ENCODE measurements at places on chromosomes 3 and 15.

DNA sequence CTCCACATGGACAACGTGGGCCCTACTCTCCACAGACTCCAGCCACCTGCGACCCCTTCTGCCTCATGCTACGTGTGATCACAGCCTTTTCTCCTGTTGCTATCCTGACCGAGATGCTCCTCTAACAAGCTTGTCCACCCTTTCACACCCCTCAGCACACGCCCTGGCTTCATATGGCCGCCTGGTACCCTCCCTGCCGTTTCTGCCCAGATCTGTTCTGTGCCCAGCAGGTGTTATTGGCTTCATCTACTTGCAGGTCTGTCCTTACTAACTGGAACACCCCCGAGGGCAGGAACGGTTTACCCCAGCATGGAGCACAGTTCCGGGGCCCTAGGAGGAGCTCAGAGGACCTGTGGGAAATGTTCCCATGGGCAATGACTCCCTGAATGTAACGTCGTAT is 9.9 kb downstream of the CHAC1 start:
- no peak for DNase-seq

DNA sequence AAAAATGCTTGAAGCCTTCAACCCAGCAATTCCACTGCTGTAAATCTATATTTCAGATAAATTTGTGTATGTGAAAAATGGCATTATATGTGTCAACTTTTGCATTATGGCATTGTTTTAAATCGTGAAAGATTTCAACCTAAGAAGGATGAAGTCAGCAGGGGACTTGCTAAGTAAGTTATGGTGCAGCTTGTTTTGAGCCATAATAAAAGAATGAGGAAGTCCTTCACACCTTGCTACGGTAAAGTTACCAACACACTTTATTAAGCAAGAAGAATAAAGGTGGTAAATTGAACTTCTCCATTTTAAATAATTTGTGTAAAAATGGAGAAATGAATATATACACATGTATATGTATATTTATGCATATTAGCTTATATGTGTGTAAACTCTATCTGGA is 371.4 kb downstream of the ROBO2 start:
- no peak for DNase-seq

DNA sequence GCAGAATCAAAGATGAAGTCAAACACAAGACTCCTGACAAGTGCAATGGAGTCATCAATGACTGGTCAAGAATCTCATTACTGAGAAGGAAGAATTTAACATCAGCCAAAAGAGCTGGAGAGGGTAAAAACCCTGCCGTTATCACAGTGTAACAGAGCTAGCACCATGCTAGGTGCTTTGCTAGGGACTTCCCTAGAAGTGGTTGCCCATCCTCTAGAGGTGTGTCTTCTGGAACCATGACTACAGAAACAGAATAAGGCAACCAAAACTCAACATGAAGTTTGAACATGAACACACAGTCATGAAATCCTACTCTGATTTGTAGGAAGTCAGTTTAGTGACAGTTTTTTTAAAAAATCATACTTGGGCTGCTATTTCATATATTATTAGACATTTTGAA is 9.5 kb downstream of the ACAD11 start:
- no peak for DNase-seq

- no peak for DNase-seq
Observed at GRCh38 chr3:186965141-186965879, 35.0 kb downstream of the ST6GAL1 start.

- DNase-seq, result no peak
Observed at GRCh38 chr3:69628951-69629350, 110.3 kb upstream of the MITF start.

DNA sequence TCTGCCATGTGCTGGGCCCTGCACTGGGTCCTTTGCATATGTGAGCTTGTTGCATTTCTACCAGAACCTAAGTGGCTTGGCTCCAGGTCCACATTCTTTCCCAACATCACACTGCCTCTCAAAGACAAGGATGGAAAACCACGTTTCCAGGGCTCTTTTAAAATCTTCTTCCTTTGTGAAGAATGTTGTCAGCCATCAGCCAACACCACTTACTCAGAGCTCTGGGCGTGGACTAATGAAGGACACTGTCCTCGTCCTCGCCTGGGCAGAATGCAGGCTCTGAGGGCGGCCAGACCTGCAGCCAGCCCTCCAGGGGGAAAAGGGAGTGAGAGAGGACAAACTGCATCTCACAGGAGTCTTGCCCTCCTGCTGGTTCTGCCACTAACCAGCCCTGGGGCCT is 49.7 kb downstream of the MAGEF1 start:
- no peak for DNase-seq

DNA sequence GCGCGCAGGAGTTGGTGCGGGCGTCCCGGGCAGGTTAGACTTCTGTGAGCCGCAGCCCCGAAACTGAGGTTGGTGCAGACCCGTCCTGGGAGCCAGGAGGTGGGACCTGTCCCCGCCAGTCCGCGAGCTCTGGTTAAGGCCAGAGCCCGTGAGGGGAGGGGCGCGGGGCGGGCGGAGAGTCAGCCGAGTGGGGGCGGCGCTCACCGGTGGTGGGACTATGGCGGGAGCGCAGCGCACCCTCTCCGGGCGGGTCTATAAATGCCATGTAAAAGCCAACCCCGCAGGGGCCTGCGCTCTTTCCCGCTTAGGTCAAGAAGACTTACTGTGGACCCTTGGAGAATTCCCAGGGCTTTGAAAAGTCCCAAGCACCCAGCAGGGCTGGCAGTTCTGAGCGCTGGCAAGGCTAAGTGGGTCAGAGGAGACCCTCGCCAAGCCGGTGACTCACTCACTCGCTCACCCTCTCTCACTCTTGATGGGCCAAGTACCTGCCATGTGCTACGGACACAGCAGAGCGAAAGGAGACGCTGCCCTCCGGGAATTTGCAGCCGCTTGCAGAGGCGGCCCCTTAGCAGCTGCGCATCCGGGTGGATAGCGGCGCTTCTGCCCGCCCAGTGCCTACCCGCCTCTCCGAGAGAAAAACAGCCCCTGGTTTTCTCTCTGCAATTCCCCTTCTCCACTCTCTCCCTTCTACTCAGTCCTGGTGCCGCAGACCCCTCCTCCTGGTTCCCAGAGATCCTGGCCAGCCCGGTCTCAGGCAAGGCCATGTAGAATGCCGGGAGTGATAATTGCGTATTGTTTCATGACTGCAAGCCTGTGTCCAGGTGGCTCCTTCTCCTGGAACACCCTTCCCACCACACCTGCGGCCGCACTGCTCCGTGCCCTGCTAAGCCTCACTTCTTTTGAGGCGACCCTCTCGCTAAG is at the start of gene ALDH1L1:
TSS of gene ALDH1L1 (minus strand) at position 110 of the 921 bp plus-strand sequence. CDS start 19,607 bp downstream, outside the sequence.
- no peak for DNase-seq

DNA sequence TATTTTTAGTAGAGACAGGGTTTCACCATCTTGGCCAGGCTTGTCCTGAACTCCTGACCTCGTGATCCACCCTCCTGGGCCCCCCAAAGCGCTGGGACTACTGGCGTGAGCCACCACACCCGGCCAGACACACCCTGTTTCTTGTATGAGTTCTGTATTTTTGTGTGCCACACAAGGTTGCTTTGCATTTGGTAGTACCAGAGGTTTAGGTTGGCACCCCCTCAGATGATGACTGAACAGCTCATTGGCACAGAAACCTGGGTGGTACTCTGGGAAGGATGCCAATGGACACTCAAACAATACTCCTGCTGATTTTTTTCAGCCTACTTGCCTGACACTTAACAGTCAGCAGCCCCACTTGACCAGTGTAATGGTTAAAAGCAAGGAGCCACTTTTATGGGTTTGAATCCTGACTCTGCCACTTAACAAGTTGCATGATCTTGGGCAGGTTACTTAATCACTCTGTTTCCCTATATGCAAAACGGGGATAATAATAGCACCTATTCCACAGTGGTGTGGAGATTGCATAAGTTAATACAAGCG is 39.2 kb upstream of the BCL2A1 start:
- no peak for DNase-seq

- DNase-seq, result no peak
Observed at GRCh38 chr3:183301937-183302580, 49.0 kb downstream of the B3GNT5 start.

DNA sequence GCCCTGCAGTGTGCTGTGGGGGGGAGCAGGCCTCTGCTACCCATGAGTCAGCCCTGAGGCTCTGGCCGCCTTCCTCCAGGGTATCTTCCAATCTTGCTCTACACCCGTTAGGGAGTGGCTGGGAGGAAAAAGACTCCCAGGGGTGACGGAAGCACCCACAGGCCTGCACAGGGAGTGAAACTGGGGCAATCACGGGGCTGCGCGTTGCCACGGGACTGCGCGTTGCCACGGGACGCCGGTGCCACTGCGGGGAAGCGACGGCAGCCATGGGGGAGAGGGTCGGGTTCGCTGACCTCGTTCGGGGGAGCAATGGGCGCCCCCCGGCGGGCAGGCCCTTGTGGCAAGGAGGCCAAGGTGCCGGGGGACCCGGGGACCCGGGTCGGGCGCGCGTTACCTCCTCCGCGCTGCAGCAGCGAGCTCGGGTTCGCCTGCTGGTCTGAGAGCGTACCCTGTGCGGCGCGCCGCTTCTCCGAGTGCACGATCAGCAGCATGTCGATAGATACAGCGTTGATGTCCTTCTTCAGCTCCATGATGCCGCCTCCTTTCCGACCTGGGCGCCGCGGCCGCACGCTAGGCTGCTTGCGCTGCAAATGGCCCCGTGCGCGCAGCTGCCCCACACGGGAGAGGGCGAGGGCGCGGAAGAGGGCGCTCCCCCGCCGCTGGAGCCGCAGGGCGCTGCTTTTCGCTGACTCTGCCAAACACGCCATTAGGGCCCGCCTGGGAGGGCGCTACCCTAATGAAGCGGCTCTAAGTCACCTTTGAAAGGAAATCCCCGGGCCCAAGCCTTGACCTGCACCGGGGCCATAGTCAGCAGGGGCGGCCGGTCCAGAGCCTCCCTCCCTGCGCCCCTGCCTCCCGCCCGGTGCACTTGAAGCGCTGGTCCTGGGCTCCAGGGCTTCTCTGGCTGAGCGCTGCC is at the start of gene KY:
TSS of gene KY (minus strand) at position 592 of the 916 bp plus-strand sequence. CDS start at position 530, 62 bp downstream.
- peak; percentile 24 for DNase-seq

Measured in stimulated activated CD4-positive, alpha-beta T cell treated with anti-CD3 and anti-CD28 coated beads, Interleukin-15, amount 100 ng/mL, for 24 hours (primary cell).